ENCODE measurements at places on chromosomes 16 and 17. TPM values are rescaled to one million over a fixed set of nuclear protein-coding genes. Genes with fewer than 3 reads are reported as not detected.

DNA sequence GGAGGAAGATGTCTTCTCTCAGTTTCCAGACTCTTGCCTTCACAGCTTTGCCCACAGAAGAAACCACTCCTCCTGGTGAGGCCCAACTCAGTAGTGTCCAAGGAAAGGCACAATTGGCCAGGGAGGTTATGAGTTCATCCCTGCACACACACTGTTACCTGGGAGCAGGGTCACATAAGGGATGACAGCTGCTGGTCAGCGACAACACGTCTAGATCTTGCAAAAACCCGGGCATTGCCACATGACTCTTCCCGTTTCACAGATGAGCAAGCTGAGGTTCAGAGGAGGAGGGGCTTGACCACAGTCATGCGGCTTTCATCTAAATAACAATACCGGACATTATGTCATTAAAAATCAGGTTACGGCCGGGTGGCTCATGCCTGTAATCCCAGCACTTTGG, 186.0 kb downstream of the COPRS start:
- DNase-seq: no peak

DNA sequence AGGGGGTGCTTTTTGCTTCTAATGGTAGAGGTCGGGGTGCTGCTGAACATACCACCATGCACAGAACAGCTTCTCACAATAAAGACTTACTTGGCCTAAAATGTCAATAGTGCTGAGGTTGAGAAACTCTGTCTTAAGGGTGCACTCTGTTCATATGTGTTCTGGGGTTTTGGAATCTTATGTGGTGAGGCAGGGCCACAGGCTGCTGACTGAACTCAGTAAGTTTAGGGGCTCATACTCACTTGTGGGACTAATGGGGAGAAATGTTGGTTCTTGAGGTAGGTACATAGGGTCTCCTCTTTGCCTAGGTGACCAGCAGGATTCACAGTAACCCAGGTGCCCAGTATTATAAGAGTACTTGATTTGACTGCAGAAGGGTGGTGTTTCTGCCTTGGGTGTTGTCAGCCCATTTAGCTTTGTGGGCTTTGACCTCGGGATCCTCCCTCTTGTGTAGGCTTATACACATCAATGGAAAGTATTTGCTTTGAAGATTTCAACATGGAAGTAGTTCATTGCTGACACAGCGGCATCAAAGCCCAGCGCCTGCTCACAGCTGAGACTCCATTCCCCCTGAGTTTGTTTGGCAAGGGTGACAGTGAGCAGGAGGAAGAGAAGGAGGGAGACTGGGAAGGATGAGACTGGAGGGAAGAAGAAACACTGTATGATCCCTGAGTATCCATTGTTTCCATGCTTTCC, 17.2 kb downstream of the SLC7A6 start:
- DNase-seq: no peak

GRCh38 chr16:648071-648780, 939 bp upstream of the WDR90 start:
- DNase-seq: peak; percentile 75

DNA sequence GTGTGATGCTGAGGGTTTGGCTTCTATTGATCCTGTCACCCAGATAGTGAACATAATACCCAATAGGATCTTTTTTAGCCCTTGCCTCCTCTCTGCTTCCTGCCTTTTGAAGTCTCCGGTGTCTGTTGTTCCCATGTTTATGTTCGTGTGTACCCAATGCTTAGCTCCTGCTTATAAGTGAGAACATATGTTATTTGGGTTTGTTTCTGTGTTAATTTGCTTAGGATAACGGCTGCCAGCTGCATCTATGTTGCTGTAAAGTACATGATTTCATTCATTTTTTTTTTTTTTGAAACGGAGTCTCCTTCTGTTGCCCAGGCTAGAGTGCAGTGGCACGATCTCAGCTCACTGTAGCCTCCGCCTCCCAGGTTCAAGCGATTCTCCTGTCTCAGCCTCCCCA, 23.0 kb downstream of the DUS2 start:
- no peak for DNase-seq

GRCh38 chr17:3845291-3845620, 790 bp downstream of the NCBP3 start:
- DNase-seq: no peak

GRCh38 chr16:86396422-86396821, 113.9 kb upstream of the FOXF1 start:
- DNase-seq: no peak

DNA sequence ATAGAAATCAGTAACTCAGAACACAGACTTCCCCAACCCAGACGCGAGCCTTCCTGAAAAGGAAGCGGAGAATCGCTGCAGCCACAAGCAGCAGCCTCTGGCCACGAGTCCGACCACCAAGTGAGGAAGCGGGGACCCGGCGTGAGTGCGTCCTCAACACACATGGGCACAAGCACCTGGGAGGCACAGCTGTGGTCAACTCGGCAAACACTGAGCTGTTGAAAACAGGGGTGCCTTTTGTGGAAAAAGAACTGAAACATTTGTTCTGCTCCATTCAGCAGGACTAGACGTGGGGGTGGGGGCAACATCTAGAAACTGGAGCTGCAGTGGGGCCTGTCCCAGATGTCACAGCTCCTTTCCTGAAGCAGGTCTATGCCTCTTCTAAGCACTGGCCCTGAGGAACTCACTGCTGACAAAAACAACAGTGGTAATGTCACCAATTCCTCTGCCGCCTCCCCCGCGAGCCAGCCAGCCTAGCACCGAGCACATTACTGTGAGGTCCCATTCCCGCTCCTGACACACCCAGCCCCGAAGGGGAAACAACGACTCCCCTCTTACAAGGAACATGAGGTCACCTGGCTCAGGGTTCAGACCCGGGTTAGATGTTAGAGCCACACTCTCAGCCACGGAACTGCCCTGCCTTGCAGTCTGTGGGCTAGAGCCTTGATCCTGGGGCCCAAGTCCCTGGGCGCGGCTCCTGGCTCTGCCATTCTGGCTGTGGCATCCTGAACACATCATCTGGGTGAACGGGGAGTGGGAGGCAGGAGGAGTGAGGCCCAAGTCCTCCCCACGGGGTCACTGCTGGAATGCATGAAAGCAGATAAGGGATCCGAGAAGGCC, 29.0 kb downstream of the KDM8 start:
- DNase-seq: no peak

DNA sequence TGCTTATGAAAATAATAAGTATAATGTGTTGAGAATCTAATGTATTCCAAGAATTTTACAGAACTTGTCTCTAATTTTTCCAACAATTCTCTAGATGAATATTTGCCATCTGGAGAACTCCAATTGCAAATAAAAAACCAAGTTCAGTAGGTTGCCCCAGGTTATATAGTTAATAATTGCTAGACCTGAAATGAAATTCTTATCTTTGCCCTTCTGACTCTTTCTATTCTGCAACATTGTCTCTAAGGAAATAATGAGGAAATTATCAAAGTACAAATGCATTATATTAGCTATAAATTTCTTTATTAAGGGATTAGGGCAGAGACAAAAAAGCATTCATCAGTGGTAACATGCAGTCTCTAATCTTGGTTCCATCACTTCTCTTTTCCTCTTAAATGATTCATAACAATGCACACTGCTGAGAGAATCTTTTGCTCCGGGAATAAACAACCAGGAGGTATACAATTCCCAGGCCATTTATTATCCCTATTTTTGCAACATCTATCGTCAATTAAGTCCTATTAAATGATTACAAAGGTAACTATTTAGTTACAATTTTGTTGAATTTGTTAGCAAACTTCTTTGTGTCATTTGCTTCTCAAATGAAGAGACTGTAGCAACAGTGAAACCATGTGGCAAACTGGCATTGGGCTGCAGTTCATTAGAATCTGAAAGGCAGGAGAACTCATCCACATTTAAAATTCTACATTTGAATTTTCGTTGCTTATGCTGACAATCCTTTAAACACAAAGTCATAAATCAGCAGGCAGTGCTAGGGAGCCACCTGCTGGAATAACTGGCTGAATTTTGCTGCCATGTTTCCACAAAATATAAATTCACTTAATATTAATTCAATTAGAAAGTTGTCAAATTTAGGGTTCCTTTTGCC, 349.6 kb downstream of the KIF2B start:
- peak; percentile 67 for DNase-seq

- DNase-seq: no peak
Observed at GRCh38 chr17:9192010-9192409, 170.7 kb downstream of the NTN1 start.

GRCh38 chr16:54935266-54935968, 4.8 kb downstream of the IRX5 start:
- DNase-seq: peak; percentile 6

DNA sequence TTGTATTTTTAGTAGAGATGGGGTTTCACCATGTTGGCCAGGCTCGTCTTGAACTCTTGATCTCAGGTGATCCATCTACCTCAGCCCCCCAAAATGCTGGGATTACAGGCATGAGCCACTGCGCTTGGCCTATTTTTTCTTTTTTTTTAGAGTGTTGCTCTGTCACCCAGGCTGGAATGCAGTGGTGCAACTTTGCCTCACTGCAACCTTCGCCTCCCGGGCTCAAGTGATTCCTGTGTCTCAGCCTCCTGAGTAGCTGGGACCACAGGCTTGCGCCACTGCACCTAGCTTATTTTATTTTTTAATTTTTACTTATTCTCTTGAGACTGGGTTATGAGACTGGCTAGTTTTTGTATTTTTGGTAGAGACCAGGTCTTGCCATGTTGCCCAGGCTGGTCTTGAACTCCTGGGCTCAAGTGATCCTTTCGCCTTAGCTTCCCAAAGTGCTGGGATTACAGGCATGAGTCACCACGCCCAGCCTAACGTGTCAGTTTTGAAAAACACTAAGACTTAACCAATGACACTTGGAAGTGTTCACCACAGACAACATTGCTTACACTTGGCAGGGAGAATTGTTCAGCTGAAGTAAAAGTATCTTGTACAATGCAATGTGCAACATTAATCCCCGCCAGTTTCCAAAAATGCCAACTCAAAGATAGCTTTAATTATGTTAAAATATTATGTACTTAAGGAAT, 26.9 kb downstream of the ATAD5 start:
- no peak for DNase-seq

DNA sequence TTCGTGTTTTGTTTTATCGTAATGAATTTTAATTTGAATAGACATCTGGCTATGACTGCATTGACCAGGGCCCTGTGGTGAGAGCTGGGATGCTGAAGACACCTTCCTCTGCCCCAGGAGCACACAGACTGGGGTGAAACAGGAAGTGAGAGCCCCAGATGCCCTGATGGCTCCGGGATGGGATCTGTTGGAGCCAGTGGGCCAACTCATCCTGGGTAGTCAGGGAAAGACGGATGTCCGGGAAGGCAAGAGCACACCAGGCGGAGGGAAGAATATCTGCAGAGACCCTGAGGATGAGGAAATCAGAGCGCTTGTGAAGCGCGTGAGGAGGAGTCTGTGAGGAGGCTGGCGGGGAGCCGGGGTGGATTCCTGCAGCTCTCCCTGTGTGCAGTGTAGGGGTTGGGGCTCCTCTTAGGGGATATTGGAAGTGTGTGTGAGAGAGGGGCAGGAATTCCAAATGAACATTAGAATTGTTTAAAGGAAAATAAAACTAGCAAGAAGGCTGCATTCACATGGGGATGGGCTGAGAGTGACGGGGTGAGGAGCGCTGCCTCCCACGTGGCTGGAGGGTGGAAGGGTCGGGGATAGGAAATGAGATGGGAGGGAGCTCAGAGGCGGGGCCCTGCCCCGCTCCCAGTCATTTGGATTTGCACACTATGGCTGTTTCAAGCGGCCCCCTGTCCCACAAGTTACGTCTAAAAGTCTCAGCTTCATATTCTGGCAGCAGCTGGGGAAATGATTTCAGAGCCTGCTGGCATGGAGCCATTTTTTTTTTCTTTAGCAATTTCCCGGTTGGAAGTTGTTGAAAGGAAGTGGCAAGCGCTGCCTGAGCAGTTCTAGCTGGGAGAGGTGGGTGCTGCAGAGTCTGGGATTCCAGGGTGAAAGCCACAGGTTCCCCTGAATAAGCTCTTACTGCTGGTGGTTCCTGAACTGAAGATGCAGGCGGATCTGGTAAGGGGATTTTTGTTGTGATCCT, 71.2 kb upstream of the LGALS9 start:
- no peak for DNase-seq

The CDC6 gene
- 79.9 TPM for total RNA-seq

The SLC47A2 gene
- total RNA-seq: not detected

The MC1R gene
- 2.9 TPM for total RNA-seq

The OR4D1 gene
- total RNA-seq: 0.10 TPM

The FAHD1 gene
- 17.3 TPM for total RNA-seq
